Bronchial smooth muscle cell (primary cell): ENCODE measurements at places on chromosomes 1 and 21. TPM values are rescaled to one million over a fixed set of nuclear protein-coding genes. Genes with fewer than 3 reads are reported as not detected.

The CCDC17 gene
- total RNA-seq: 0.77 and 0.79 TPM in 2 replicates

The FH gene
- 66.2 and 104 TPM in 2 replicates for total RNA-seq

The FASLG gene
- not detected in 2 replicates for total RNA-seq

The AMY2B gene
- 4.7 and 10.0 TPM in 2 replicates for total RNA-seq

The S100A3 gene
- total RNA-seq: 4.3 and 9.6 TPM in 2 replicates

The SLC5A9 gene
- not detected in 2 replicates for total RNA-seq

The TFF3 gene
- 0.94 and 0.95 TPM in 2 replicates for total RNA-seq

The TPTE gene
- total RNA-seq: not detected in 2 replicates

The GRHL3 gene
- not detected in 2 replicates for total RNA-seq

The KCNJ10 gene
- total RNA-seq: not detected in 2 replicates

The RPL5 gene
- total RNA-seq: 1,154 and 1,218 TPM in 2 replicates

The GJA8 gene
- total RNA-seq: not detected in 2 replicates

The OR2L8 gene
- not detected in 2 replicates for total RNA-seq

The SPRR1A gene
- not detected in 2 replicates for total RNA-seq

The ADORA3 gene
- total RNA-seq: 0.16 and 0.17 TPM in 2 replicates

The NSL1 gene
- total RNA-seq: 20.7 and 22.1 TPM in 2 replicates

The CLCA4 gene
- not detected in 2 replicates for total RNA-seq

The SEC16B gene
- total RNA-seq: 2.7 and 4.1 TPM in 2 replicates

The CAPN8 gene
- total RNA-seq: 0.09 TPM in 1 of 2 replicates, not detected in the other

The METTL18 gene
- 6.5 and 9.0 TPM in 2 replicates for total RNA-seq

The INSRR gene
- total RNA-seq: under 0.01 TPM in 1 of 2 replicates, not detected in the other

The ADAMTS4 gene
- 1.1 and 1.4 TPM in 2 replicates for total RNA-seq

The VSIG8 gene
- total RNA-seq: under 0.01 TPM in 2 replicates

The WASF2 gene
- total RNA-seq: 15.8 and 19.2 TPM in 2 replicates
